ENCODE measurements at places on chromosomes 6 and 20.

GRCh38 chr20:59481477-59482018, 122.8 kb upstream of the PHACTR3 start:
- peaks cover 25% of the 10 kb centered on the region for H3K27me3 ChIP-seq
- H3K36me3 ChIP-seq = no peaks in the 10 kb centered on the region
- no peak overlapping the region for H3K4me3 ChIP-seq

DNA sequence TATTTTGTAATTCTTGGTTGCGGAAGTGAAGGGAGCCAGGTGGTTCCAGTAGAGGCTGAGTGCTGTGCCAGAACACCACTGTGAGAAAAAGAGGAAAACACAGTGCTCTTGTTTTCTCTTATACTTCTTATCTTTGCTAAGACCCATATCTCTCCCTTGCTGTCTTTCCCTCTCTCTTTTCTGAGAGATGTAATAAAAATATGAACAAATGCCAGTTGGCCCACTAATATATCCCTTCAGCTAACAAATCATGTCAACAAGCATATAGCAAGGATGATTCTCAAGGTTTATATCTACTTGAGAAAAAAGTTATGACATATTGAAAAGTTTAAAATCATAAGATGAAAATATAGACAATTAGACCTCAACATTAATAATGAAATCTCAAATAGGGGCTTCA, 758.3 kb downstream of the HDGFL1 start:
- H3K4me1 ChIP-seq = no peaks in the 10 kb centered on the region
- no peak overlapping the region for H3K4me3 ChIP-seq
- H3K27me3 ChIP-seq = no peaks in the 10 kb centered on the region
- H3K36me3 ChIP-seq = no peaks in the 10 kb centered on the region

GRCh38 chr20:21020659-21021471, 85.3 kb downstream of the LINC00237 start:
- H3K27me3 ChIP-seq = peaks cover 4% of the 10 kb centered on the region
- no peak overlapping the region for H3K27ac ChIP-seq
- no peak overlapping the region for H3K4me3 ChIP-seq
- no peaks in the 10 kb centered on the region for H3K36me3 ChIP-seq

GRCh38 chr6:155795173-155795796, 339.6 kb upstream of the NOX3 start:
- no peaks in the 10 kb centered on the region for H3K27me3 ChIP-seq
- DNase-seq = no peak
- no peak overlapping the region for H3K27ac ChIP-seq

- no peak for DNase-seq
- H3K27ac ChIP-seq = no peak overlapping the region
- H3K4me3 ChIP-seq = no peak overlapping the region
- peaks cover 5% of the 10 kb centered on the region for H3K27me3 ChIP-seq
Observed at GRCh38 chr6:134744301-134744700, 205.6 kb downstream of the ALDH8A1 start.

DNA sequence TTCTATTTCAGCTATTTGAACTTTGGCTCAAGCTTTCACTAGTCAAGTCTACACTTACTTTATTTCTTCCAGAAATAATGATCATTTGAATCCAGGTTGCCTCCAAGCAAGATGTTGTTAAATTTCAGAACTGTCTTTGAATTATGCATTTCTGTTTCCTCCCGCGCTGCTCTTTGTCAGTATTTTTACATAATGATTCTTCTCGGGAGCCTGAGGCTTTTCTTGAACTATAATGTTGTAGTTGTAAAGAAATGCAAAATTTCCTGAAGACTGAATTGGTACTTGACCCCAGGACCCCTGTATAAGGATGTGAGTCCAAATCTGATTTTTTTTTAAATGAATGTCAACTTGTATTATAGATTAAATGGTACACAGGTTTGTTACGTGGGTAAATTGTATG, 80.4 kb downstream of the ARMC2 start:
- no peaks in the 10 kb centered on the region for H3K36me3 ChIP-seq
- no peak for DNase-seq
- H3K4me3 ChIP-seq = no peak overlapping the region
- H3K4me1 ChIP-seq = no peaks in the 10 kb centered on the region
- H3K27me3 ChIP-seq = no peaks in the 10 kb centered on the region

DNA sequence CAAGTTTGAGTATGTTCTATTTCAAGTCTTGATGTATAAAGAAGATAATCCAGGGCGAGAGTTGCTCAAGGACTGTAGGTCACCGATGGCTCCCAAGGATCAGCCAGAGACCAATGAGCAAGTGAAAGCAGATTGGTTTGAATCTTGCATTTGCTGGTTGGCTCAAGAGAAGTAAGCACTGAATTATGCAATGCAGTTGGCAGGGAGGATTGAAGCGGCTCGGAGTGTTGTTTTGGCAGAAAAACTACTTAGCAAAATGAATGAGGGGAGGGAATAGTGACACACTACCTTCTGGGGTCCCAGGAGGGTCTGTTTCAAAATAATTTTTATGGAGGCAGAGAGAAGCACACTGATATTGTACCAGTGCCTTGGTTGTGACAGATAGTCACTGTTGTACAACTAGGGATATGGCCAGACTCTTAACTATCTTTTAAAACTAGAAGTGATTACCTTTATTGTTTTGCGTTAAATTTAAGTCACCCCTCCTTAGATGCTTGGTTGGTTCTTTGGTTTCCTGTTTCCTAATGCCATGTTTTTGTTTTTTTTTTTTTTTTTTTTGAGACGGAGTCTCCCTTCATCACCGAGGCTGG, 15.7 kb downstream of the SASH1 start:
- H3K27me3 ChIP-seq = no peaks in the 10 kb centered on the region
- no peak overlapping the region for H3K4me3 ChIP-seq
- H3K4me1 ChIP-seq = no peaks in the 10 kb centered on the region
- DNase-seq = no peak

GRCh38 chr6:168240160-168240559, 79.4 kb downstream of the DACT2 start:
- no peak overlapping the region for H3K27ac ChIP-seq
- no peak overlapping the region for H3K4me3 ChIP-seq
- peaks cover 4% of the 10 kb centered on the region for H3K27me3 ChIP-seq
- DNase-seq = no peak
- H3K4me1 ChIP-seq = peaks cover 5% of the 10 kb centered on the region

DNA sequence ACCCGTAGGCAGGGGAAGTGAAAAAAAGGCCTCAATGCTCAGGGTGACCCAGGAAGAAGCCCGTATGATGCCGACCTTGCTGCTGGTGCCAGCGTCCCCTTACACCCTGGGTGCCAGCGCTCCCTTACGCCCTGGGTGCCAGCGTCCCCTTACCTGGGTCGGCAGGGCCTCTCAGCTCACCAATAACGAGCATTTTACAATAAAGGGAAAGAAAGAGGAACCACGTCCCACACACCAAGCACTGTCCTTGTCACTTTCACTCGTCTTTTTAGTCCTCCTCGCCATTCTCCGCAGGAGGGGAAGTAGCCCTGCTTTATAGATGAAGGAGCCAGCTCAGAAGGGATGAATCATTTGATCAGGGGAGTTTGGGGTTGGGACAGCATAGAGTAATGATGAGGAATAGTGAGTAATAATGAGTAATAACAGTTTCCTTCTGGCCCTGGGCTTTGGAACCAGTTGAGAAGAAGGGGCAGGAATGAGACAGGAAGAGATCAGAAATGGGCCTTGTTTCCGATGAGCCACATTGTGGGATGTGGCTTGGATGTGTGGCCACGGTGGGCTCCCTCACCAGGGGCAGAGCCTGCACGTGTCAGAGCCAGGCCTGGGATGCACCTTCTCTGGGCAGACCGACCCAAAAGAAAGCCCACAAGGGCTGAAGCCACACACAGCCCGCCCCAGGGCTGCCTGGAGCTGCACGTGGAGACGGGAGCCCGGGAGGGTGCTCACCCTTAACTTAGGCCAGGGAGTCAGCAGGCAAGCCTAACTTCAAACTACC, 75.7 kb downstream of the SYNJ2 start:
- H3K36me3 ChIP-seq = peaks cover 29% of the 10 kb centered on the region
- H3K27me3 ChIP-seq = no peaks in the 10 kb centered on the region
- no peak overlapping the region for H3K4me3 ChIP-seq

DNA sequence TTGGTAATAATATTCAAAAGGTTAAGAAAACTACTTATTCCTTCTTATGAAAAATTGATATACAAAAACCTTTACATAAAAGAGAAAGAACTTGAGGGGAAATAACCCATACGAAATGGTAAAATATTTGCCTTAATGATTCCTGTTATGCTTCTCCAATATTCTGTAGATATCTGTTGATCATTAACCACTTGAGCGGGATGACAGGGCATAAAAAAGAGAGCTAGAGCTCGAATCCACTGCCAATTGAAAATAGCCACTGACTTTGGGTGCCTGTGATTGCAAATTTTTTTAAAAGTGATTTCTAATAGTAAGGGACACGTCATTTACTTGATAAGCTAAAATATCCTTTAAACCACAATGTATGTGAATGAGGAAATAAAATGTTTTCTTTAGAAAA, 188.1 kb downstream of the MOXD1 start:
- H3K27me3 ChIP-seq = peaks cover 6% of the 10 kb centered on the region
- no peak overlapping the region for H3K27ac ChIP-seq
- H3K4me3 ChIP-seq = no peak overlapping the region
- no peak for DNase-seq

- H3K27me3 ChIP-seq = no peaks in the 10 kb centered on the region
- H3K27ac ChIP-seq = no peak overlapping the region
Observed at GRCh38 chr6:105536961-105537360, 134.1 kb upstream of the PREP start.

- no peaks in the 10 kb centered on the region for H3K4me1 ChIP-seq
- no peak for DNase-seq
- H3K27me3 ChIP-seq = no peaks in the 10 kb centered on the region
- no peak overlapping the region for H3K4me3 ChIP-seq
- no peak overlapping the region for H3K27ac ChIP-seq
Observed at GRCh38 chr20:35117196-35117595, 24.6 kb upstream of the TRPC4AP start.

- no peak overlapping the region for H3K4me3 ChIP-seq
- H3K27ac ChIP-seq = no peak overlapping the region
- no peak for DNase-seq
Observed at GRCh38 chr6:121691126-121691551, 255.7 kb downstream of the GJA1 start.

DNA sequence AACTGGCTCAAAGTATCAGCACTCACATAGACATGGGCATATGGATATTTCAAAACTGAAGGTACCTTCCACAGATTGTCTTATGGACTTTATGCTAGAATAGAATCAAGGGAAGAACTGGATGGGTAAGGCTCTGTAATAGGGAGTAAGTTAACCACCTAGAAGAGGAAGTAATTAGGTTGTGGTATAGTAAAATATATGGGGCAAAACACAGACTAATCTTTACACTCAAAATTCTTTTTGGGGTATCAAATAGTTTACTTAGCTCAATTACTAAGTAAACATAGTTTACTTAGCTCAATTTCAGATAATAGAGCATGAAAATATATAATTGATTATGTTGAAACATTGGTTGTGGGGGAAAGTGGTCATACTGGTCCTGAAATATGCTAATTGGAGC, 94.2 kb upstream of the ATXN1 start:
- no peak overlapping the region for H3K4me3 ChIP-seq
- H3K27me3 ChIP-seq = no peaks in the 10 kb centered on the region
- H3K27ac ChIP-seq = no peak overlapping the region
- H3K4me1 ChIP-seq = no peaks in the 10 kb centered on the region

- peaks cover 53% of the 10 kb centered on the region for H3K36me3 ChIP-seq
- no peaks in the 10 kb centered on the region for H3K27me3 ChIP-seq
- no peak overlapping the region for H3K27ac ChIP-seq
- no peaks in the 10 kb centered on the region for H3K4me1 ChIP-seq
- DNase-seq = no peak
- H3K4me3 ChIP-seq = no peak overlapping the region
Observed at GRCh38 chr6:89734526-89734925, 85.1 kb downstream of the MDN1 start.

DNA sequence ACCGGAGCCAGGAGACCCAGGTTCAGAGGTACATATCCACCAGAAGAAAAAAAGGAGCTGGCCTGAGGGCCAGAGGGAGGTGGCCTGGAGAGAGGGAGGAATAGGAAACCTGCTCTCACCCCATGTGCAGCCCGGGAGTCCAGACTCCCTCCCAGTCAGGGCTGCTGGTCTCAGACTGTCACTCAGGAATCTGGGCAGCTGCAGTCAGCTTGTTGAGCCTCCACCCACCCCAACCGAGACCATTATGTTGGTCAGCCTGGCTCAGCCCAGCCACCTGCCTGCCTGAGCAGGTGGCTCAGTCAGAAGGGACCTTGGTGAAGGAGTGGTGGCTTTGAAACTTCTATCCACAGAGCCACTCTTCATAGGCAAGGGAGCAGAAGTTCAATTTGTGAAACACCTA, 53.3 kb upstream of the EPB41L1 start:
- no peak for DNase-seq
- no peak overlapping the region for H3K4me3 ChIP-seq
- peaks cover 16% of the 10 kb centered on the region for H3K4me1 ChIP-seq
- no peaks in the 10 kb centered on the region for H3K27me3 ChIP-seq

- no peak for DNase-seq
- H3K27ac ChIP-seq = no peak overlapping the region
- no peak overlapping the region for H3K4me3 ChIP-seq
- H3K4me1 ChIP-seq = no peaks in the 10 kb centered on the region
- no peaks in the 10 kb centered on the region for H3K36me3 ChIP-seq
Observed at GRCh38 chr6:51550243-51550642, 537.2 kb downstream of the PKHD1 start.

GRCh38 chr20:21286775-21287174, 16.4 kb upstream of the XRN2 start:
- DNase-seq = no peak
- no peak overlapping the region for H3K27ac ChIP-seq
- H3K27me3 ChIP-seq = peaks cover 7% of the 10 kb centered on the region
- no peak overlapping the region for H3K4me3 ChIP-seq
- H3K36me3 ChIP-seq = no peaks in the 10 kb centered on the region

- no peak overlapping the region for H3K27ac ChIP-seq
- no peaks in the 10 kb centered on the region for H3K36me3 ChIP-seq
- H3K27me3 ChIP-seq = no peaks in the 10 kb centered on the region
- no peak overlapping the region for H3K4me3 ChIP-seq
- no peak for DNase-seq
Observed at GRCh38 chr6:154683756-154684523, 49.3 kb upstream of the SCAF8 start.

DNA sequence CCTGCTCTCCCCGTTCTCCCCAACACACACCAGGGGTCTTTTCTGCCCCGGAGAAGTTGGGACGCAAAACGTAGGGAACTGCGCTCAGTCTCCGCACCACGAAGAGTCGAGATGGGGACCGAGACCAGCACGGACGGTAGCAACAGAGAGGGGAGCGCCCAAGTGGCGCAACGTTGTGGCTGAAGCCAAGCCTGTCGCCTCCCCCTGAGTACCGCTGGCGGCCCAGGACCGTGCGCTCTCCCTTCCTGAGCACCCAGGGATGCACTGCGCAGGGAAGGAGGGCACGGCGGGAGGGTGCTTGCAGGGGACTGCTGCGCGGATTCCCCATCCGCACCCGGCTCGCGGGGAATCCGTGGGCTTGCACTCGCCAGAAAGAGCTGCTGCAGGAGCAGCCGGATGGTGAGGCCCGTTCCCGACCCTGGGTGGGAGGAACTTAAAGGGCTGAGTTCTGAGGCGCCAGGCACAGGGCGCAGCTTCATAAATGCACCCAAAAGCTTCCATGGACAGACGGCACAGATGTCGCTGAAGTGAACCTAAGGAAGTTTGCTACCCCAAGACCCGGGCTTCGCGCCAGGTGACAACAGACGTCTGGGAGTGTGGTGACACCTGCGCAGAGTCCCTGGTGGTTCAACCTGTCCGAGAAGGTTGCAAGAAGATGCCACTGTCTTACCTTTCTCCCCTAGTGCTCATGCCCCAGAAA, 178.7 kb downstream of the TBXT start:
- no peak overlapping the region for H3K27ac ChIP-seq
- H3K4me3 ChIP-seq = no peak overlapping the region
- no peak for DNase-seq
- no peaks in the 10 kb centered on the region for H3K27me3 ChIP-seq
- peaks cover 42% of the 10 kb centered on the region for H3K4me1 ChIP-seq
- no peaks in the 10 kb centered on the region for H3K36me3 ChIP-seq

- DNase-seq = no peak
- no peak overlapping the region for H3K27ac ChIP-seq
- no peaks in the 10 kb centered on the region for H3K36me3 ChIP-seq
Observed at GRCh38 chr6:93088621-93089501, 330.5 kb downstream of the EPHA7 start.
